ENCODE measurements at places on chromosomes 1 and 21.

GRCh38 chr1:246709835-246710234 lies 14.4 kb upstream of the SCCPDH start:
- no peak for DNase-seq

GRCh38 chr1:213303286-213303685 lies 252.2 kb downstream of the RPS6KC1 start:
- no peak for DNase-seq

DNA sequence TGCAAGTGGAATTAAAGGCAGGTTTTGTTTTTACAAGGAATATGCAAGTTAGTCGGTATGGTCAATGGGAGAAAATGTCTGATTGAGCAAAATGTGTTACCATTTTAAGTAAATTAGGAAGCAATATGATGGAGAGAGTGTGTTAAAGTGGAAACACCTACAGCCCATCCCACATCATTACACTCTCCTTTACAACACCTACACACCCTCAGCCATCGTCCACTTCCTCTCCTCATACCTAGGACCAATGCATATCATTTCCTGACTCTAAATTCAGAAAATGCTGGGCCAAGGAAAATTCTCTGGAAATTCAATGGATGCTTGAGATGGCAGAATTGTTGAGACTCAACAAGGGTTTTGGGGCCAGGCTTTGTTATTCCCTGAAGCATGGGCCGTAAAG lies 16.4 kb upstream of the CCDC190 start:
- DNase-seq = no peak

DNA sequence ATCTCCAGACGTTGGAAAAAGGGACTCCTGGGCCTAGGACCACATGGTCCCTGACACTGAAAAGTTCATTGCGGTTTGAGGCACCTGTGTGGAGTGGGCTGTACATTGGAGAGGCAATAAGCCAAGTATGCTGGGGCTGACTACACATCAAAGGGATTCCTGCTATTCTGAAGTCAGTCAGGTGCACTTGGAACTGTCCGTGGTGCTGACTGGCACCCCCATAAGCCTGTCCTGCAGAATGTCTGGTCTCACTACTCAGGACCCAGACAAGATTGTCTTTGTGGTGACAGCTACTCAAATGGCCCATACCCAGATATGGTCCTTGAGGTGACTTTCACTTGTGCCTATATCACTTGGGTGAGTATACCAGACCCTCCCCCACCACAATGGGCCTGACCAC lies 150.6 kb downstream of the RWDD3 start:
- peak; percentile 48 for DNase-seq

Data from renal cortex interstitium (tissue), 15 donors.